Lung microvascular endothelial cell (primary cell): ENCODE measurements at places on chromosomes 7 and 10. TPM values are rescaled to one million over a fixed set of nuclear protein-coding genes. Genes with fewer than 3 reads are reported as not detected.

- DNase-seq: no peak
Observed at GRCh38 chr10:86961481-86962091, 3.2 kb downstream of the SNCG start.

DNA sequence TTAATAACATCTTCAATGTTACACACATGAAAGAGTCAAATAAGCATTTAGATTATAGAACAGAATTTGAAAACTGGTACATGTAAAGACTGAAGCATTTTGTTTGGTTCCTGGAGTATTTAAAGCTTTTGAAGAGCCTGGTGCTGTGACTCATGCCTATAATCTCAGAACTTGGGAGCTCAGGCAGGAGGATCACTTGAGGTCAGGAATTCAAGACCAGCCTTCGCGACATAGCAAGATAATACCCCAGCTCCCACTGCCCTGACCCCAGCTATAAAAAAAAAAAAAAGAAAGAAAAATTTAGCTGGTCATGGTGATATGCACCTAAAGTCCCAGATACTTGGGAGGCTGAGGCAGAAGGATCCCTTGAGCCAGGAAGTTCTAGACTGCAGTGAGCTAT, 87.8 kb downstream of the HDAC9 start:
- DNase-seq: no peak

- no peak for DNase-seq
Observed at GRCh38 chr7:55550841-55551537, 21.3 kb downstream of the VOPP1 start.

DNA sequence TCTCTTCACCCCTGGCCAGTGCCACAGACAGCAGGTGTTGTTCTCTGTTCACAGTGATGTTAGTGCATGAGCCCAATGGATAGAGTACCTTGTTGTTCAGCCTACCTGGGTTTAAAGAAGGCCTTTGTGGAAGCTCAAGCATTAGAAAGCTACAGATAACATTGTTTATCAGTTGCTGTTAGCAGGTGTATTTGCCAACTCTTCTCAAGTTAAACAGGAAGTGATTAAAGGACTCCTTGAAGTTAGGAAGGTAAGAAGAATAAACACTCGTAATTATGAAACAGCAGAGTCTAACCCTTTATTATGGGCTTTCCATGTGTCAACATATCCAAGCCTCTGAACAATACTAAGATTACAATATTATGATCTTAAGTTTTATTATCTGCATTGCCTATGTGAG, 25.9 kb downstream of the RGR start:
- DNase-seq: no peak

NRCAM gene
- total RNA-seq: 1.2 and 8.7 TPM in 2 replicates
